ENCODE measurements at places on chromosomes 5 and 9.
A peak's percentile ranks its signal among the peaks of the same experiment; 100 is the strongest.

DNA sequence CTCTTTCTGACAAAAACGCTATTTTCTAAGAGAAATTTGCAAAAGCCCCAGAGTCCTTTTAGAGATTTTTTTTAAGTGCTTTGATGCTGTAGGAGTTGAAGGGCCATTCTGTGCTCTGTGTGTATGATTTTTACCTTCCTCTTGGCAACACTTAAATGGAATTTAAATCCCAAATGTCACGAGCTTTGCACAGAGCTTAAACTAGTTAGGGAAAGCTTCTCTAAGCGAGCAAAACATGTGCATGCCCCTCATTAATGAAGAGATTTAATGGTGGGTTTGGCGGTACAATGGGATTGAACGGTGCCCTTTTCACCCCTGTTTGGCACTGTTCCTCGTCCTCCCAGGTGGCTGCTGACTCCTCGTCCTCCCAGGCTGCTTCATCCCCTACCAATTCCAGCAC is 220.7 kb downstream of the DRD1 start:
- no peak for DNase-seq

- no peak for DNase-seq
Measured at GRCh38 chr9:4035777-4036176, 264.1 kb downstream of the GLIS3 start.

GRCh38 chr5:1002836-1003235 is 5.8 kb upstream of the NKD2 start:
- no peak for DNase-seq

DNA sequence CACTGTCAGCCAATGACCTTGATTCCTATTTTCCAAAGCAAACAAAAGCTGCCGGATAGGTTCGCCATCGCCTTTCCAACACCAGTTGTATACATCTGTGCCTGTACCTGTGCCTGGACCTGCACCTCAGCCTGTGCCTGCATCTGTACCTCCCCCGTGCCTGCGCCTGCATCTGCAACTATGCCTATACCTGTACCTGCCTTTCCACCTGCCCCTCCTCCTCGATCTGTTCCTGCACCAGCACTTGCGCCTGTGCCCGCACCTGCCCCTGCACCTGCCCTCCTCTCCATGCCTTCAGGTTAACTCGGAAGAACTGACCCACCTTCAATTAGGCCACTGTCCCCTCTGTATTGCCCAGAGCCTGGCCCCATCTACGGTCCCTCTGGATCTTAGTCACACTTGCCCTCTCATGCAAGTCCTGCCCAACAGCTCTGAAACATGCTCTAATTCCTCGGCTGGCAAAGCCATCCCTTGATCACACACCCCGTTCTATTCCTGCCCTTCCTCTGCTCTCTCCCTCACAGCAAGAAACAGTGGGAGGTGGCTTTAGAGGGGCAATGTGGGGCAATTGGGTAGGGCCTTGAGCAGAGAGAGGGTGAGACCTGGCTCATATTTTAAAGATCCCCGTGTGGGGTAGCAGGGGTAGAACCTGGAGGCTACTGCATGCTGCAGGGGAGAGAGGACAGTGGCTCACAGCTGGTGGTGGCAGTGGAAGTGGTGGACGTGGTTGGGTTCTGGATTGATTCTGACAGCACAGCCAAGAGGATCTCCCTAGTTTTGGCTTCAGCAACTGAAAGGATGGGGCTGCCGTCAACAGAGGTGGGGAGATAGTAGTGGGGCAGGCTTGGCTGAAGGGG is 59.6 kb upstream of the PHYKPL start:
- no peak for DNase-seq

- DNase-seq, result no peak
Measured at GRCh38 chr9:117473293-117473692, 58.4 kb upstream of the ASTN2 start.

DNA sequence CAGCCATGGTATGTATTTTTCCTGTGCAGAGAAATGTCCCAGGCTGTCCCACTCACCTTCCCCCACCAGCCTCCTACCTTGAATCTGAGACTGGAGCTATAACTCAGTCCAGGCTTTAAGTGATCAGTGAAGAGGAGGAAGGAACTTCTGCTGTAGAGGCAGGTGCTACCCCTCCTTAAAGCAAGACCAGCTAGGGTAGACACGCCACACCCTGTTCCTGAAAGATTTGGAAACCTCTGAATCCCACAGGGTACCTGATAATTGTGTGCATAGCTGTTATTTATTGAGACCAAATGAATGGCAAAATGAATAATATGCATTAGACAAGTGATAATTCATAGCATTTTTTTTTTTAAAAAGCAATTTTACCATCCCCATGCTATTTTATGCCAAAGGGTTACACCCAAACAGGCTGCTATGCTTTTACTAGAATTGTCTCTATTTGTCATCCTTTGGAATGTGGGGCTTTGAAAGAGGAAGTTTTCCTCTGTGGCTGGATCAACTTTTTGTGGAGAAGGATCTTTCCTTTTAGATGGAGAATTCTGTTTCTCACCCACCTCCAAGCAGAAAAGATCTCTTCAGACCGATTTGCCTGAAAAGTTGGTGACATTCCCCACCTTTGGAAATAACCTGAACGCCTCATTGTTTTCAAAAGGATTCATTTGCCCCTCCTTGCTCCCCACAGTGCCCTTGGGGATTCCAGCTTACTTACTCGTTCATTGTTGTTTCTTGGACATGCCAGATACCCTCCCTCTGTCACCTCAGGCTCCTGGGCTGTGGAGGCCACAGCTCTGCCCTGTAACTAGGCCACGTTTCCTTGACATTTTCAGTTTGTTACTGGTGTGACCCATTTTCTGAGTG is 248.7 kb downstream of the NR3C1 start:
- no peak for DNase-seq

- DNase-seq, result no peak
Measured at GRCh38 chr9:96453625-96454024, 3.7 kb downstream of the HABP4 start.

- DNase-seq, result no peak
Measured at GRCh38 chr9:125172031-125172755, 17.4 kb downstream of the PPP6C start.

- DNase-seq, result no peak
Measured at GRCh38 chr9:104075801-104076753, 18.0 kb upstream of the SMC2 start.

DNA sequence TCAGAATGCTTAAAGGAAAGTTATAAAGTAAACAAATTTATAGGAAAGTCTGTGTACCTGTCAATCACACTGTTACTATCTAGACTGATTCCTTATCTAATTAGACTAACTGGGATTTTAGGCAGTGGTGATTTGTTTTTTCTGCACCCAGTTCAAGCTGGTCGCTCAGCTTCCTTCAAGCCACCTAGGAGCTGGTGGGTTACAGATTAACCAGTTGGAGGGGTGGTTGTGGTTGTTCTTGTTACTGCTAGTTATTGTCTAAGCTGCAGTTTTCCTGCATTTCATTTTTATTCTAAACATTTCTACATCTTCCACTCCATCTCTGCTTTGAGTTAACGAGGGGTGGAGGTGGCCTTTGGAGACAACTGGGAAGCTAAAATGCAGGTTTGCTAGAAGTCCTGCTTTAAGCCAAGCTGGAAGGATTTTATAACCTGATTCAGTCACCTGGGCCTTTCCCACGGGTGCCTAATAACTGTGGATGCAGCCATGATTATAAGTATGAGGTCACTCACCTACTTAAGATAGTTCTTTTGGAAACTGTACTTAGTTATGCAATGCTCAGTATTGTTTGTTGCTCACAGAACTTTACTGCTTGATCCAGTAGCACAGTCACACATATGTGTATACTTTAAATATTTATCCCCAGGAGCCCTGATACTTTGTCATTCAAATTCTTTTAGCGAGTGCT is 303.9 kb upstream of the DAP start:
- DNase-seq, result no peak

GRCh38 chr5:65137631-65138030 is 344.1 kb downstream of the ADAMTS6 start:
- DNase-seq, result no peak

DNA sequence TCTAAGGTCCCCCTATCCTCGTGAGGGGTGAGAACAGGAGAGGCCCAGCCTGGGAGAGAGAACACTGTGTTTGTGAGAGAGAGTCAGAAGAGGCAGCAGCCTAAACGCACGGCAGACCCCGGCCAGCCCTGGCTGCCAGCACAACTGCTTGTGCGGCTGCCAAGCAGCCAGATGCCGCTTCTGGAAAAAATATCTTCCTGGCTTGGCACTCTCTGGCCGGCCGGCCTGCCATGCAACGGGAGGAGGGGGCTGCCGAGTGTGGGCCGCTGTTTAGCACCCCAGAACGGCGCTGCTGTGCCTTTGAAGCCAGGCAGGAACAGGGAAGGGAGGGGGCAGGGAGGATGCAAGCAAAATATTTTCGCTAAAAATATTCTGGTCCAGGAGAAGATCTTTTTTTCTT is 105.0 kb downstream of the FGF18 start:
- DNase-seq, result peak; percentile 77

DNA sequence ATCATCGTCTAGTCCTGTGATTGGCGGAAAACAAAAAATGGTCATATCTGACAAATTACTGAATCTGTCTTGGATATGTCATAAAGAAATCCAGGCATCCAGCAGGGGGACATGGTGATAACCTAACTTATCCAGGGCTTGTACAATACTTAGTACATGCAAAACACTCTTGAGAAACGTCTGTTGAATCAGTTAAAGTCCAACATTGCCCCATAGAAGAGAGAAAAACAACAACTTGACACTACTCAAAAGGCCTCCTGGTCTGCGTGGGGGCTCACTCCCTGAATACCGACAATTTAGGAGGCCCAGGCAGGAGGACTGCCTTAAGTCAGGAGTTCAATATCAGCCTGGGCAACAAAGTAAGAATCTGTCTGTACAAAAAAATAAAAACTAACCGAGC is 217.5 kb downstream of the DCP2 start:
- DNase-seq, result no peak

- no peak for DNase-seq
Measured at GRCh38 chr5:129094924-129095899, 663 bp downstream of the ISOC1 start.

DNA sequence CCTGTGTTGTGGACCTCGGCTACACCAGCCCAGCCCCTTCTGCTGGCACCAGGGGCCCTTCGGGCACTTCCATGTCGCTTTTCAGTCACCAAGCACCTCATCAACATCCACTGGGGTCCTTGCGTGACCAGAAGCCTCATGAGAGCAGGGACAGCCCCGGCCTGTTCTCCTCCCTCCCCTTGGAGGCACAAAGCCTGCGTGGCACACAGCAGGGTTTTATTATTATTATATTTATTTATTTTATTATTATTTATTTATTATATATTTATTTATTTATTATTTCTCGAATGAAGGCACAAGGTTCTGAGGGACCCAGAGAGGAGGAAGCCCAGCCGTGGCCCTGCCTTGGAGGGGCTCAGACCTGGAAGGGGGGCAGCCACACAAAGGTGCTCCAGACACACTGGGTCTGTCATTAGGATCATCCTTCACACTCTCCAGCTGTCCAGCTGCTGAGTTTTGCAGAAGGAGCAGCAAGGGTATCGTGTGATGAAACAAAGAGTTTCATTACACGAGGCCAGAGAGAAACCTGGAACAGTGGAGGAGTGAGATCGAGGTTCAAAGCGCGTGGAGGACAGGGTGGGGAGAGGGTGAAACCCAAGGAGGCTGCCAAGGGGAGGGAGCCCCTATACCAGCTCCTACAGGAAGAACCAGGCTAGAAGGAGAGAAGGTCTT is 5.2 kb downstream of the VAV2 start:
- DNase-seq, result no peak

GRCh38 chr9:16794871-16795639 is 75.4 kb downstream of the BNC2 start:
- DNase-seq, result no peak

- no peak for DNase-seq
Measured at GRCh38 chr5:174145091-174145490, 99.6 kb downstream of the NSG2 start.

GRCh38 chr5:108529381-108529780 is 147.5 kb upstream of the FBXL17 start:
- DNase-seq, result no peak

DNA sequence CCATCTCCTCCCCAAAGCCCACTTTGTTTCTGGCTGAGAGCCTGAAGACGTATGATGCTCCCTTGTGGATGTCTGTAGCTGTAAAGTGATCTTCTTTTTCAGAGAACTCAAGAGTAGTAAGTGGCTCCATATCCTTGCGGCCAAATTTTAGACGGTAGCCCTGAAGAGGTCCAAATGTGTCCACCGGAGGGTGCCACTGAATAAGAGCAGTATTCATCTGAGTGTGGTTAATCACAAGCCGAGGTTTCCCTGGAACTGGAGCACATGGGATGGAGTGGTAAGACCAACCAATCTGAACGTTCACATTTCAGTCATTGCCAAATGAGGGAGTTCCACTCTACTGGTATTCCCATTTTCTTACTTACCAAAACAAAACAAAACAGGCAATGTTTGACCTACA is 686.5 kb upstream of the DMAC1 start:
- peak; percentile 87 for DNase-seq

DNA sequence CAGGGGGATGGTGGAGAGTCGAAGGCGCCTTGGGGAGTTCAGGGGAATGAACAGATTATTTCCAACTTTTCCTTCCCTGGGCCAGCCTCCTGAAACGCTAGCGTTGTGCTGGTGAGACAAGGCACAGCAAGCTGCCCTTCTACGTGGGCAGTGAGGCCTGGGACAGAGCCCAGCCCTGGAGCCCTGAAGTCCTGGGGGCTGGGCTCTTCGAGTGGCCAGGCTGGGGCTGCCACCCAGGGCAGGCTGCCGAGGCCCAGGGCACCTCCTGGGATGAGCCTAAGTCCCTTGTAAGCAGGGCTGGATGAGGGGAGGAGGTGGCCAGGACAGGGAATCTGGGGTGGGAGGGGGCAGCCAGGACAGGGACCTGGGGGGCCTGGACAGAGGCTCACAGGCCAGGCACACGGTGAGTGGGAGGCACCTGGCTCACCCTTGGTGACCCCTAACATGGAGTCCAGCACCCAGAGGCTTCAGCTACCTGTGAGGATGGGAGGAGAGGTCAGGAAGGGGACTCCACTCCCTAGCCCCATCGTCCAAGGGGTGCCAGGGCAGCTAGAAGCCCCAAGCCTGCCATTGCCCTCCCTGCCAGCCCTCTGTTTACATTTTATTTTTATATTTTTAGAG is 1.3 kb upstream of the LCN12 start:
- no peak for DNase-seq

GRCh38 chr5:115831163-115831768 is 10.1 kb downstream of the ATG12 start:
- DNase-seq, result no peak

DNA sequence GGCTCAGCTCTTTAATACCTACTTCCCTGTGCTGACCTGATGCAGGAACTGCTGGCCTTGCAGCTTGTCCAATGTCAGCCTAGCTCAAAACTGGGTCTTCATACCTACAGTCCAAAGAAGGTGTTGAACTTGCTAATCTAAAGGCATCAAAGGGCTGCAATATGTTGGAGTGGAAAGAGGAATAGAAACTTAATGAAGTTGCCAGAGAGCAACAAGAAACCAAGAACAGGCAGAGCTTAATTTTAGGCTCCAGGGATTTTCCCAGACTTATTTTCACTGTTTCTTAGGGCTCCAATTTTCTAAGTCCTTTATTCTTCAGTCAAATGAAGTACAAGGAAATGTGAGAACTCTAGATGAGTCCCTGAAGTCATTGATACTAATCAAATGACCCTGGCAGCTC is 17.6 kb upstream of the ERCC6L2 start:
- DNase-seq, result no peak

DNA sequence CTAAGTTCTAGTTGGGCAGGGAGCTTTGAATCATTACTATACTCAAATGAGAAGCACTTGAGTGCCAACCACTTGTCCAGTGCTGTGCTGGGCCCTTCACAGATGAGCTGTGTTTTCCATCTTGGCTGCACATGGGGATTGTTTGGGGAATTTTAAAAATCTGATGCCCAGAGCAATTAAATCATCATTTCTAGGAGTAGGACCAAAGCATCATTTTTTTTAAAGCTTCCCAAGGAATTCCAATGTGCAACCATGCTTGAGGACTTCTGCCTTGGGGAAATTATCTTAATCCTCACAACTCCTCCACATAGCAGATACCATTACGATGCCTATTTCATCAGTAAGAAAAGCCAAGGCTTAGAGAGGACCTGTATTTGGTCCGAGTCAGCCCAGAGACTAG is 131.4 kb downstream of the TMEM174 start:
- DNase-seq, result peak; percentile 25

Data from NCI-H446 (cell line).